ENCODE measurements at places on chromosomes 4 and X. TPM values are rescaled to one million over a fixed set of nuclear protein-coding genes. Genes with fewer than 3 reads are reported as not detected.

The TMEM175 gene
- polyA plus RNA-seq = 28.4 TPM

DNA sequence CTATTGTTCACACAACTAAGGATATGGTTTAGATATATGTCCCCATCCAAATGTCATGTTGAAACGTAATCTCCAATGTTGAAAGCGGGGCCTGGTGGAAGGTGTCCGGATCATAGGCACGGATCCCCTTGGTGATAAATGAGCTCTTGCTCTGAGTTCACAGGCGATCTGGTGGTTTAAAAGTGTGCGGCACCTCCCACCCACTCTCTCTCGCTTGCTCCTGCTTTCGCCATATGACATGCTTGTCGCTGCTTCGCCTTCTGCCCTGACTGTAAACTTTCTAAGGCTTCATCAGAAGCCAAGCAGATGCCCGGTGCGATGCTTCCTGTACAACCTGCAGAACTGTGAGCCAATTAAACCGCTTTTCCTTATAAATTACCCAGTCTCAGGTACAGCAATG lies 128.5 kb downstream of the NFKB1 start:
- DNase-seq = no peak
- peaks cover 11% of the 10 kb centered on the region for H3K36me3 ChIP-seq
- peaks cover 13% of the 10 kb centered on the region for H3K4me1 ChIP-seq
- H3K27ac ChIP-seq = no peak overlapping the region
- H3K4me3 ChIP-seq = no peak overlapping the region

DNA sequence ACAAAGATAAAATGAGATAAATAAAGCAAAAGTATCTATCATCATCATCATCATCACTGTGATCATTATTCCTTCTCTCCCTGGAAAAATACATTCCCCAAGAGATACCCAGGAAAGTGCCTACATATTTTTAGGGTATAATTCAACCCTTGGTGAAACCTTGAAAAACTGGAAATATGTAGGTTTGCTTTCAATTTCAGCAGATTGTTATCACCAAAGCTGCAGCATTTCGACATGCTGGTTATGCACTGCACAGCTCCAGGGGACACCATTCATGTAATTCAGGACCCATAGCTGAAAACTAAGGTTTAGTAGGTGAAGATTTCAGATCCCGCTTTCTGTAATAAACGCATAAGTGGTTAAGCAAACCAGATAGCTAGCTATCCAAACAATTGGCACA lies 28.4 kb upstream of the FBXW7 start:
- no peaks in the 10 kb centered on the region for H3K36me3 ChIP-seq
- DNase-seq = no peak
- H3K4me1 ChIP-seq = no peaks in the 10 kb centered on the region
- H3K27ac ChIP-seq = no peak overlapping the region

- H3K4me3 ChIP-seq = no peak overlapping the region
- no peaks in the 10 kb centered on the region for H3K36me3 ChIP-seq
- H3K27me3 ChIP-seq = no peaks in the 10 kb centered on the region
- DNase-seq = no peak
- H3K27ac ChIP-seq = no peak overlapping the region
Observed at GRCh38 chr4:155657985-155658680, 8.5 kb upstream of the GUCY1A1 start.

DNA sequence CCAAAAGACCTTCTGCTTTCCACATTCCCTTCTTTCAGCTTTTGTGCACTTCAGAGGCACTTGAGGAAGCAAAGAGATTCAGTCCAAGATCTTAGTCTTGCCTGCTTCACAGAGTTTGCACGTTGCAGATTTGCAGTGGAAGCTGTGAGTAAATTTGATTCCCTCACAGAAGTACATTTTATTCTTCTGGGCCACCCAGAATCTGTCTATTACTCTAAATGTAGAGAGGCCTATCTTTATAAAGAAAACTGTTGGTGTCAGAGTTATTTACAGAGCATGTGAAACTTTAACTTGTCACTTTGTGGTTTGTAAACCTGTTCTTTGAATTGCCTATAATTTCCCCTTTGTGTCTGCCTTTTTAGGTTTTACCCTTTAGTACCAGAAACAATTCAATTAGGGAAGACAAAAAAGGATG lies 15.5 kb downstream of the SPRY1 start:
- H3K27me3 ChIP-seq = no peaks in the 10 kb centered on the region
- H3K27ac ChIP-seq = no peak overlapping the region
- DNase-seq = no peak
- H3K4me3 ChIP-seq = no peak overlapping the region
- H3K4me1 ChIP-seq = peaks cover 17% of the 10 kb centered on the region
